Stimulated activated CD4-positive, alpha-beta T cell treated with anti-CD3 and anti-CD28 coated beads, Interleukin-4, amount 100 ng/mL, for 1 hour (primary cell): ENCODE measurements at places on chromosomes 13 and 19.

DNA sequence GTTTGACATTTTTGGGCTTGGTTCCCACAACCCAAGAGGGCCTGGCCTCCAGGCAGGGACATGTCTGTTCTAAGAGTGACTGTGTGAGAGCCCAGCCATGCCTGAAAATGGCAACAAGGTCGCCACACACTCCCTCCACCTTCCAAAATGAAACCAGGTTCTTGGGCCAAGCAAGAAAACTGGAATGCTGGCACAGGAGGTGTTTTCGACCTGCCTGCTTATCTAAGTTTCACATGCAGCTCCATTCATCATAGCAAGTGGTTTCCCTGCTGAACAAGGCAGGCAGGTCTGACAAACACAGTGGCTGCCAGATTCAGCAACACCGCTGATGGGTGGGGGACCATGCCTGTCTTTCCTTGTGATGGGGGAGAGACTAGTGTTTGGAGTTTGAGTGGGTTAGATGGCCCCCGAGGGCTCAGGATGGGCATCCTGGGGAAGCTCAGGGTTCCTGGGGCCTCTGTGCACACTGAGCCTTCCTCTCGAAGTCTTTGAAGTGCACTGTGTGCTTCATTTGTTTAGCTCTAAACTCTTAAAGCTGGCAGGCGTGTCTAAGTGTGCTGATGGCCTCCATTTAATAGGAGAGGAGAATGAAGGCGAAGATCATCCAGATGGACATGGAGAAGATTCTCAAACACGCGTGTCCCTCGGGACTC is 17.9 kb upstream of the GAS6 start:
- DNase-seq = no peak

- DNase-seq = peak; percentile 83
These were observed 372 bp upstream of the ZNF699 start for GRCh38 chr19:9309974-9310446.

GRCh38 chr13:110116072-110116487 is 190.9 kb downstream of the COL4A1 start:
- peak; percentile 42 for DNase-seq

- no peak for DNase-seq
These were observed 53.2 kb downstream of the NWD1 start for GRCh38 chr19:16772841-16773240.

DNA sequence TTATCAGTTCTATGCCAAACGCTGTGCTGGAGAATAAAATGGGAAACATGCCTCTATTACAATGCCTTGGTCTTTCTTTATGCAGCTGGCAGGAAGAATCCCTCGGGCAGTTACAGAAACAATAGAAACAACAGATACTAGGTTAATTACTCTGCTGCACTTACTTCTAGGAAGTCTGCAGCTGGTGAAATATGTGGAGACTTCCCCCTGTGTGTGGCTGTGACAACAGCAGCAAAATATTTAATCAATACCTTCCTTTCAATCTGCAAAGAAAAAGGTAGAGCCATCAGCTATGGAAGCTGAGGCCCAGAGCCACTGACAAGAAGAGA is 9.9 kb downstream of the STOML3 start:
- no peak for DNase-seq

DNA sequence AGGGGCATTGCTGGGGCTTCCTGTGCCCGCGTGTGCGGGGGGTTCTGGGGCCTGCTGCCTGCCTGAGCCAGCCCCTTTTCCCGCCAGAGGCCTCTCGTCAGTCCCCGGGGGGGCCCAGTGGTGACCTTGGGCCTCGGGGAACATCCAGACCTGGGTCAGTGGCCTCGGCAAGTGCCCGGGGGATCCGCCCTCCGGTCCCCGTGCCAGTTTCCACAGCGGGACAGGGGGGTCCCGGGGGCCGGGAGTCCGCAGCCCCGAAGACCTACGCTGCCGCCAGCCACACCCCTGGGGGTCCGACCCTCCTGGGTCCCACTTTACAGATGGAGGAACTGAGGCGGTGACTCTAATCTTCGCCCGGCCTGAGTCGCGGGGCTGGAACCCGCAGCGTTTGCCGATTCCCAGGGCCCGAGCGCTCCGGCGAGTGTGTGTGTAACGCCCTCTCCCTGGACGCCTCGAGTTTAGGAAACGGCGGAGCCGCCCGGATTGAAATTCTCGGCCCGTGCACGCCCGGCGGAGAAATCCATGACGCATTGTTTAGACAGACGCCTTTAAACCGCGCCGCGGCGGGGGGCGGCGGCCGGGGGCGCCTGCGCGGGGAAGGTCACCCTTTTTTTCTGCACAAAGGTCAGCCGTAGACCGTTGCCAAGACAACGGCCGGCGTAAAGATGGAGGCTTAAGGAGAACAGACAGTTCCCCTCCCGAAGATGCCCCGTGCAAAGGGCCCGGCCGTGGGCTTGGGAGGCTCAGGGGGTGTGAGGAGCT is 39.3 kb downstream of the EFNA2 start:
- peak; percentile 16 for DNase-seq

DNA sequence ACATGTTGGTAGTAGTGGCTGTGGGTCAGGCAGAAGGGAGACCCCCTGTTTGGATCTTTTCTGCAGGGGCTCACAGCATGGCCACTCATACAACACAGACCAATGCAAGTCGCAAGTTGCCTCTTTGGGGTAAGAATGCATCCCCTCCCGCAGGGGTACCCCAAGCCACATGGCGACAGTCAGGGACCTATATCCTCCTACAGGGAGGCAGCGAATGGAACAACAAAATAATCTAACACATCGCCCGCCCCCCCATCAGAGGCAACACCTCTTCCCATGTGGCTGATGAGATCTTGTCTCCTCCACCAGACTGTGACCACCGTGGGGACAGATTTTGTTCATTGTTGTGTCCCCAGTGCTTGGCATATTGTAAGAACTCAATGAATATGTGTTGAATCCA is 40.7 kb upstream of the PNMA8B start:
- no peak for DNase-seq

- DNase-seq = no peak
These were observed 150.5 kb downstream of the UGGT2 start for GRCh38 chr13:95902741-95903140.

DNA sequence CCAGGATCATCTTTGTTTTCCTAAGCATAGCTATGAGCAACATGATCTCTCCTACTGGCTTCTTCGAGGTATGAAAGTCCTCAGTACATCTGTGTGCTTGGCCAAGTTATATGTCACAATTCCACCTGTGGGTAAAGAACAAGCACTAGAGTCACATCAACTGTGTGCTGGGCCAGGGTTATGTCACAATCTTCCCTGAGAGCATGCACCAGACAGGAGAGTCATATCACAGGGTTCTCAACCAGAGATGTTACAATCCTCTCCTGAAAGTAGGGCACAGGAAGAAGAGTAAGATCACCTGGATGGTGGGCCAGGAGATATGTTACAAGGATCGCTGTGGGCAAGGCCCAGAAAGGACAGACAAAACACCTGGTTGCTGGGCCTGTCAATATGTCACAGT is 143.7 kb downstream of the ZNF675 start:
- DNase-seq = no peak

DNA sequence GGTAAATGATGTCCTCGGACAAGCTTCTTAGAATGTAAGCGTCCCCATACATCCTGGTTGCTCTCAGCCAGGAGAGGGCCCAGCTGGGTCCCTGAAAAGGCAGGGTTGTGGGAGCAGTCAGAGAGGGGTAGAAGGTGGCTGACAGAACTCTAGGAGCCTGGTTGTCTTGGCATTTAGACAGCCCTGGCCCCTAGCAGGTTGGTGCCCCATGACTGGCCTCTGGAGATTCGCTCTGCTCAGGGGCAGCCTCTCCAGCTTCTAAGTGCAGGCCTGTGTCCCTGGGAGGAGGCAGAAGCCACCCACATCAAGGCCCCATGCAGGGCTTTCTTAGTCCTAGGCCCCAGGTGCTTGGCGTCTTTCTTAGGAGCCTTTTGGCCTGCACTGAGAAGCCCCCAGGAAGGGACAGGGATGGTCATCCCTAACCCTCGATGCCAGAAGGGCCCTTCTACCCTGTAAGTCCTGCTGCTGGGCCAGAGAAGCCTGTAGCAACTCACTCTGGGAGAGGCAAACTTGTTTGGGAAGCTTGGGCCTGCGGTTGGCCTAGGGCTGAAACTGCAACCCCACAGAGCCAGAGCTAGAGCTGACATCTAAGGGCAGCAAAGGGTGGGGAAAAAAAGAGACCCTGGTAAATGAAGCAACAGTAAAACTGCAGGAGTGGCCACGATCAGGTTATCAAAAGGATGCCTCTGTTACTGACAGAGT is 2.8 kb upstream of the CDX2 start:
- DNase-seq = no peak

DNA sequence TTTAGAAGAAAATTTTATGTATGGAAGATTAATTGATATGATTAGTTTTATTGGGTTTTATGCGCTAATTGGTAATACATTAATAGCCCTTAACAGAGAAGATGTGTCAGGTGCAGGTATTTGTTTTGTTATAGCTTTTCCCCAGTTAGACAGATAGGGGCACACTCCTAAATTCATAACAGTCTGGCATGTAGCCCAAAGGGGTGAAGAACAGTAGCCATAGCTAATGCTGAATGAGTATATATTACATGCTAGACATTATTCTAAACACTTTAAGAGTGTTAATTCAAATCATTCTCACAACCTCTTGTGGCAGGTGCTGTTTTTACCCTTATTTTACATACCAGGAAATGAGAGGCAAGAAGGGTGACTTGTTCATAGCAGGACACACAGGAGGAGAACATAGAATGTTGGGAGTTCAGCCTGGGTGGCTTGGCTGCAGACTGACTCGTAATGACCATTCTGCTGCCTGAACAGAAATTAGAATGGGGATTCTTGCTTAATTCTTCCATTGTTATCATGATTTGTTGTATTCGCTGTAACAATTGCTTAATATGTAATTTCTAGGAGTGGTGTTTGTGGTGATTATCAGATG is 20.1 kb downstream of the PCCA start:
- DNase-seq = no peak

GRCh38 chr13:27120011-27120410 is 51.6 kb downstream of the USP12 start:
- no peak for DNase-seq

GRCh38 chr13:28349371-28349770 is 145.6 kb downstream of the FLT1 start:
- no peak for DNase-seq

- DNase-seq = no peak
These were observed 7.3 kb downstream of the ZNF69 start for GRCh38 chr19:11894851-11895250.

DNA sequence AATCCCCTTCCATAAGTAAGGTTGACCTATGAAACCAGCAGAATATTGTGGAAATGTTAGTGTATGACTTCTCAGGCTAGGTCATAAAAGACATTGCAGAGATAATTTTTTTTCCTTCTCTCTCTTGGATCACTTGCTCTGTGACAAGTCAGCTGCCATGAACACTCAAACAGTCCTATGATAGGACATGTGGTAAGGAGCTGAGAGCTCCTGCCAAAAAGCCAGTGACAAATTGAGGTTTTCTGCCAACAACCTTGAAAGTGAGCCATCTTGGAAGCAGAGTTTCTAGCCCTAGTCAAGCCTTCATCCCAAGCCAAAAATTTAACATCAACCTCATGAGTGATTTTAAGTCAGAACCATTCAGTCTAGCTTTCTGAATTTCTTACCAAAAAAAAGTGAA is 270.9 kb upstream of the NBEA start:
- no peak for DNase-seq

- no peak for DNase-seq
These were observed 2.0 kb upstream of the GPR32 start for GRCh38 chr19:50768277-50768676.

GRCh38 chr19:7734220-7735203 is 2.6 kb upstream of the CLEC4G start:
- no peak for DNase-seq

DNA sequence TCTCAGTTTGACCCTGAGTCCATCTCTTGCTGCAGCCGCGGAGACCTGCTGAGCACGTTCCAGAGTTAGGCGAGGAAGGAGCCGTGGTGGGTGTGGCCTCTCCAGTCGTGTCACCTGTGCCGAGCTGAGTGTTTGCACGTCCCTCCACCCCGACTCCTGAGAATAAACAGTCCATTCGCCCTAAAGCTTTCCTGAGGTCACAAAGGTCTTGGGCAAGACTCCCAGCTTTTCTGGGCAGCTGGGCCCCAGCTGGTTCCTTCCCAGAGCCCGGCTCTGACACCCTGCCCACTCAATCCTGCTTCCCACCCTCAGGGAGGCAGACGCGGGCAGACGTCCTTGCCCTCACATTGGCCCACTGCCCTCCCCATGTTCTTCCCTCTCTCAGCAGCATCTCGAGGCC is 142.2 kb downstream of the KCTD15 start:
- no peak for DNase-seq

DNA sequence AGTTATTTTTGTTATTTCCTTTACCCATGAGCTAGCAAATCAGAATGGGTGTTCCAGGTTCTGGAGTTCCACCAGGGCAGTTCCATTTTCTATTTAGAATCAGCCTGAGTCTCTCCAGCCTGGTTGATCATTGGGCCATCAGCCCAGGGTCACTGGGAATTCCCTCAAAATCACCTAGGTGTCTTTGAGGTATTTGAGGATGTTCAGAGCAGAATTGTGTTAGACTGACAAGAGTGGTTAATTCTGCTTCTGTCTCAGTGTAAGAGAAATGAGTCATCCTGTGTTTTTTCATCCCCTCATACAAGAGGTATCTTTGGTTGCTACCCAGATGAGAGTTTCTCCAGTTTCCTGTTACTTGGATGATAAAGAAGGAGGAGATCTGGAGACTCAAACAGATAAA is 11.7 kb downstream of the ZNF66 start:
- DNase-seq = no peak

DNA sequence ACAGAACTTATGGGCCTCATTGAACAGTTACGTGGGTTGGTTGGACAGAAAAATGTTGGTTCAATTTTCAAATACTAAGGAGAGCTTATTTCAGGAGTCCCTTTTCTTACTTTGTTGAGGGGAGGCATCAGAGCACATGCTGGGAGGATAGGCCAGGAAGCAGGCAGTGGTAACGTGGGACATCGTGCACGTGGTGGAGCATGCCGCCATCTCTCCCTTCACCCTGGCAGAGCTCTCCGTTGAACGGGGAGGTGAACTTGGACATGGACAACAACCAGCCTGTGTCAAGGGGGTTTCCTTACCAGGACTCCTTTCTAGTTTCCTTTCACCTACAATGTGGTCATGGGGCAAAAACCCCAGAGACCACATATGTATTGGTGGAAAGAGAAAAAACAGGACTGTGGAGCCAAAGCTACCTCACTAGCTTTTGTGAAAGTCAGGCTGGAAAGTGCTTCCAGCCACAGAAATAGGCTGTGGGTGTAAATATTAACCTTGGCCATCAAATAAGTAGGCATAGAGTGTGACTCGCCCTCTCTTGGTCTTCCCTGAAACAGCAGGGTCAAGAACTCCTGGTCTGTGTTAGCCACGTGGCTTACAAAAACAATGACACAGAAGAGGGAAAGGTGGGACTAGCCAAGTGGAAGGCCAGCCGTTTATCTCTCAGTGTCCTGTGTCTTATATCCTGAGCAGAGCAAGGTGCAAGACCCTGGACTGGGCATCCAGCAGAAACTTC is 14.4 kb downstream of the MICOS13 start:
- DNase-seq = no peak

DNA sequence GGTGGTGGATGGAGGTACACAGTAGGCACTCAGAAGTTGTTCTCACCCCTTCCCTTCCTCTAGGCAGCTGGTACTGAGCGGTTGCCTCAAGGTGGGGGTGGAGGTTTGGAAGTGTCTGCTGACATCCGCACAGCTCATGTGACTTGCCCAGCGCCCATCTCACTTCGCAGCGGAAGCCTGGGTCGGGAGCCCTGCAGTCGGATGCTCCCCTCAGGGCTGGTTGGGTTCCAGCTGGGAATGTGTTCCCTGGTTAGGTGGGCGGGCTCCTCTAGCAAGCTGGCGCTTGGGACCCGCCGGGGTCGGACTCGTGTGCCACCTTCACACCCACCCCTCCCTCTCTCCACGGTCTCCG is 10.2 kb downstream of the PPP1R37 start:
- DNase-seq = peak; percentile 23
